Lung (tissue), 17 donors: ENCODE measurements at places on chromosomes 2 and 18. TPM values are rescaled to one million over a fixed set of nuclear protein-coding genes. Genes with fewer than 3 reads are reported as not detected.

Gene NCKAP1
- 194 TPM for total RNA-seq

Gene EN1
- total RNA-seq = not detected

Gene NR4A2
- total RNA-seq = 4.2 TPM

- no peak overlapping the region for H3K4me3 ChIP-seq
- H3K27ac ChIP-seq = no peak overlapping the region
- DNase-seq = no peak
- H3K4me1 ChIP-seq = no peaks in the 10 kb centered on the region
Measured at GRCh38 chr2:239075918-239076758, 228.3 kb downstream of the TWIST2 start.

DNA sequence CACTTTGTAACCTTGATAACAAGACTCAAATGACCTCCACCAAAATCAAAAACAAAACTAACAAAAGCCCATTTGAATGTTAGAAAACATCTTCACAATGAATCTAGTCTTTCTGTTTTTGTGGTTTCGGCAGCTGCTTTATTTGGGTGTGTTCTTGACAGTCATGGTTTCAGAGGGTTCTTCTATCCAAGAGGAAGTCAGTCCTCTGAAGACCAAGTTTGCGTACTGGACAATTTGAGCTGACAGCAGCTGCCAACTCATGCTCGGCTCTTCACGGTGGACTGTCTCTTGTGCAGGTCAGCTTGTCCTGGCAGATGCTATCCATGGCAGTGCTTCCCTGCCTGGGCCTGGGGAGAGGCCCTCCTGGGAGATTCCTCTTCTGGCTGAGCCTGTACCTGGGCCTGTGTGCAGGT, 91.0 kb downstream of the TMEM17 start:
- no peaks in the 10 kb centered on the region for H3K36me3 ChIP-seq
- no peak overlapping the region for H3K27ac ChIP-seq
- no peak for DNase-seq
- no peak overlapping the region for H3K4me3 ChIP-seq
- no peaks in the 10 kb centered on the region for H3K4me1 ChIP-seq

DNA sequence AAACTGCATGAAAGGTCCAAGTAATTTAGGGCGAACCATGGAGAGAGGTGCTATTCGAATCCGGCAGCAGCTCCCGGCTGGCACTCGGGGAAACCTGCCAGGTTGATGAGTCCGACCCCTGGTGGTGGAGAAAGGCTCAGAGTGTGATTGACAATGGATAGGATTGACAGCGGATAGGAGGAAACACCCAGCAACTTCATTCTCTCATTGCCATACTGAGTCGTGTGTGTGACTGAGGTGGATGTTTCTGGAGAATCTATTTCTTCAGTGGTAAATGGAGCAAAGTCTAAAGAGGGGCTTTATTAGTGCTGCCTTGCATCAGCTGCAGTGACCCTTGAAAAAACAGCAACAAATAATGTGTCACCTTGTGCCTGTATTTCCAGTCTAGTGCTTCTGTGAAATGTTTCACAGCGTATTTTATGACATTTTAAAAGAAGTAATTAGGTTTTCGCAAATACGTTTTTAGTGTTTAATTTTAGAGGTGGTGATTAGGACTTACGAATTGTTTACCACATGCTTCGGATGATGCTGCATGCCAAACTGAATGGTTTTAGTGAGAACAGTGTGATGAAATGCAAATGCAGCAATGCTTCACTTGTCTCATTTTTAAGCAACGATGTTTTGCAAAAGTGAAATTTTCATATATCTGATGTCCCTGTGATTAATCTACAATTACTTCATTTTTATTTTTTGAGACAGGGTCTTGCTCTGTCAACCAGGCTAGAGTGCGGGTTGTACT, 102.0 kb downstream of the DCDC2C start:
- H3K36me3 ChIP-seq = no peaks in the 10 kb centered on the region
- no peaks in the 10 kb centered on the region for H3K27me3 ChIP-seq
- H3K4me3 ChIP-seq = no peak overlapping the region
- peak; percentile 27 for DNase-seq
- no peaks in the 10 kb centered on the region for H3K4me1 ChIP-seq
- H3K27ac ChIP-seq = no peak overlapping the region

DNA sequence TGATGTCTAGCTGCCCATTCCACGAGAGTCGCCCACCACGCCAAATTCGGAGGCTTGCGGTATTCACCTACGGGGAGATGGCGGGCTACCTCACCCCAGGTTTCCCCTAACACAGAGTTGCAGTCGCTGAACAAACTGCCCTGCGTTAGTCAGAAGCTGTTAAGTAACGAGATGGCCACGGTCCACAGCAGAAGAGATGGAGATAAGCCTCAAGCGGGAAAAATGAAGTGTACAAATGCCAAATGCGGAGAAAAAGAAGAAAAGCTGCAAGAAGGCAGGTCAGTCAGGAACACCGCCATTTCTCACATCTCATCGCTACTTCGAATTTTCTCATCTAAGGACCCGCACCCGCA, 425 bp downstream of the ASB3 start:
- H3K27me3 ChIP-seq = no peaks in the 10 kb centered on the region
- peak overlapping the region; percentile 83 for H3K4me3 ChIP-seq
- no peaks in the 10 kb centered on the region for H3K36me3 ChIP-seq
- peak; percentile 36 for DNase-seq

DNA sequence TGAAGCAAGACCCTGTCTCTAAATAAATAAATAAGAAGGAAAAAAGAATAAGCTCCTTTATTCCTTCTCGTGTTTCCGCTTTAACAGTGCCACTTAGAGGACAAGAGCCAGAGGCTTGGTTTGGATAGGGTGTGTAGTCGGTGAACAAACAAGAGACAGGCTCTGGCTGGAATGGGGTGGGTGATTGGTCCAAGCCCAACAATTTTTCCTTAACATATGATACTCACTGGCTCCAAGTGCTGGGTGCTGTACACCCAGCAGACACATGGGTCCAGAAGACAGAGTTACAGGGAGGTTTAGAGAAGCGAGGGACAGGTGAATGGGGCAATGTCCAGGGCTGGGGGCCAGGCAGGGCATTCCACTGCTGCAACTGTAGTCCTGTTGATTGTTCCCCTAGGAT, 77.8 kb downstream of the NCAPH start:
- H3K27me3 ChIP-seq = no peaks in the 10 kb centered on the region
- no peak overlapping the region for H3K27ac ChIP-seq
- peak; percentile 45 for DNase-seq
- H3K4me3 ChIP-seq = no peak overlapping the region
- no peaks in the 10 kb centered on the region for H3K4me1 ChIP-seq
- H3K36me3 ChIP-seq = no peaks in the 10 kb centered on the region

DNA sequence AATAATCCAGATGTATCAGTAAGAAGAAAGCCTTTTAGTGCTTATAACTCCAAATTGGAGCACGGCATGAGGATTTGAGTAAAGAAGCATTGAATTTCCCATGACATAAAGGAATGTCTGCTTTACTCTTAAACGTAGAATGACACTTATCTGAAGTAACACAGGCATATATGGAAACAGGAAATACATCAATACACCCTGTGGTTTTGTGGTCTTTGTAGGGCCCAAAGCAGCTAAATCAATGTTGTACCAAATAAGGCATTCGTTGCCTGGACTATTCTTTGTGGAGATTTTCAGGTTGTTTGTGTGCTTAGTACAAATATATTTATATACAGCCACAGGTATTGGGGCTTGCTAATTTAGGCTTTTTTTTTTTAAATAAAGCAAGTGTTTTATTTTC, 660.5 kb downstream of the LRRTM4 start:
- H3K27ac ChIP-seq = no peak overlapping the region
- H3K27me3 ChIP-seq = no peaks in the 10 kb centered on the region
- no peak overlapping the region for H3K4me3 ChIP-seq
- H3K36me3 ChIP-seq = no peaks in the 10 kb centered on the region
- no peak for DNase-seq

- H3K36me3 ChIP-seq = peaks cover 19% of the 10 kb centered on the region
- peaks cover 40% of the 10 kb centered on the region for H3K4me1 ChIP-seq
- peak overlapping the region; percentile 91 for H3K27ac ChIP-seq
- no peak overlapping the region for H3K4me3 ChIP-seq
Measured at GRCh38 chr2:43221124-43221762, 5.2 kb downstream of the ZFP36L2 start.
